ENCODE measurements at places on chromosomes 12 and 14.

DNA sequence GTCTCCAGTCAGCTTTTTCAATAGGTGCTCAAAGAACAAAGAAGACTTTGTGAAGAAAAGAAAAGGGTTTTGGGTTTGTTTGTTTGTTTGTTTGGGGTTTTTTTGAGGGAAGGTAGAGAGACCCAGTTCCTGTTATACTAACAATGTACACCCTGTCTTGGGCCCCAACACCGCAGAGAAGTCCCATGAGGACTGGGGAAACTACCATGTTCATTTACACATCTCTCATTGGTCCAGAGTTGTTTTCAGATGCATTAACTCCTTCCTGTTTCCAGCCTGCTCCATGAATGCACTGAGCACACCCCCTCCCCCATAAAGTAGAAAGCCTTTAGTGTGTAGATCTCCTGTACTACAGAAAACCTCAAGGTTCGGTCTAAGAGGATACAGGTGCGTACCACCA, 51.1 kb upstream of the SLC8A3 start:
- DNase-seq = no peak

DNA sequence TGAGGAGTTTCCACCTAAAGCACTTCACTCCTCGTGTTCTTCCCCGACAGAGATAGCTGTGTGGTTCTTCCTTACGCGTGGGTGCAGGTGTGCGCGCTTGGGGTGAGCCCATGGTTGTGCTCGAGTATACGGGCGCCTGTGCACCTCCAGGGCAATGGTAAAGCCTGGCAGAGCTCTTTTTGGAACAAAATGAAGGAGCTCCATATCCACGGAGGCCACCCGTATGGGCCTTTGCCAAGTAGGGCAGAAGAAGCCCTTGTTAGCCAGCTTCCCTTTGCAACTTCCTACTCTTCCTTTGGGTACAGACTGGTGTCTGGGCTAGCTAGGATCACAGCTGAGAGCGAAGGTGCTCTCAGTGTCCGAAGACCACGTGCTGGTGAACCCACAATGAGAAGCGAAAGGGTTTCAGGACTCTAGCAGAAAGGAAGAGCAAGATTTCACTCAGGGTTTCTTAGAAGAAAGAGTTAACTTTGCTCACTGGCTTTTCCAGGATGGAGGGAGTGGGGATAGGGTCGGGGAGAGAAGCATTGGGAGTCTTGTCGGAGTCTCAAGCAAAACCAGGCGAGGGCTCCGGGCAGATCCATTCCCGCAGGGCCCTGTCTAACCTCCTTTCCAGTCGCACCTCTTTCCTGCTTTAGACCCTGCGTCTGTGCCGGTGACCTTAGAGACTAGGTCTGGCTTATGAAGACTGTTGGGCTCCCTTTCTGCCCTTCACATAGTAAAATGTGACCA, 960 bp upstream of the LRFN5 start:
- DNase-seq = no peak

GRCh38 chr12:8032242-8033152, at the start of gene FOXJ2:
Gene FOXJ2 (plus strand): TSS chr12:8032716. CDS start chr12:8039833, 7,117 bp downstream.
- DNase-seq = peak; percentile 71

DNA sequence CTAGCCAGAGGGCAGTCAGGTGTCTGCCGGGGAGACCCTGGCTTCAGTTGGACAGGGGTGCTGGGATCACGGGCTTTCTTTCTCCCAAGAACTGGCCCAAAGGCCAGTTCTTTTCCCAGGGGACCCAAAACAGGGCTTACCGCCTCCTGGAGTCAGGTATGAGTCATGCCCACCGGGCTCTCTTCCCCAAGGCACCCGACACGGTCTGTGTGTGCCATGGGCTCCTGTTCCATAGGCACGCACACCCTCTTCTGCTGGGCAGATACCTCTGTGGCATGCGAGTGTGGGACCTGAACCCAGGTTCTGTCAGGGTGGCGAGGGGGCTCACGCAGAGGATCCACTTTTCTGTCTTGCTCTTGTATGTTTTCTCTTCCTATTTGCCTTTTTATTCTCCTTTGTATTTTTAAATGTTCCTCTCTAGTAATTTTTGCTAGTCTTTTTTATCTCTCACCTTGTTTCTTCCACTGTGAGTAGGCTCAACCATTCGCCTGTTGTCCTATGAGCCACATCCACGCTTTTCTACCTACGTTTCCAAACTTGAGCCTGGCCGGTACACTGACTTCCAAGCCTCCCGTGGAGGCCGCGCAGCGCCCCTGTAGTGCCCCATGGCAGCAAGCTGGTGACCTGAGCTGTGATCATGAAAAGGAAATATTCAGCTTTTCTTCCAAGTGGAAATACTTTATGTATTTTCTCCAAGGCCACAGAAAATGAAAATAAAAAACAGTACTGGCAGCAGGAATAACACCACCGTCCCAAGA, 362.2 kb downstream of the CACNA1C start:
- DNase-seq = no peak

- no peak for DNase-seq
These were observed 113.8 kb downstream of the RERGL start for GRCh38 chr12:17976202-17976601.

DNA sequence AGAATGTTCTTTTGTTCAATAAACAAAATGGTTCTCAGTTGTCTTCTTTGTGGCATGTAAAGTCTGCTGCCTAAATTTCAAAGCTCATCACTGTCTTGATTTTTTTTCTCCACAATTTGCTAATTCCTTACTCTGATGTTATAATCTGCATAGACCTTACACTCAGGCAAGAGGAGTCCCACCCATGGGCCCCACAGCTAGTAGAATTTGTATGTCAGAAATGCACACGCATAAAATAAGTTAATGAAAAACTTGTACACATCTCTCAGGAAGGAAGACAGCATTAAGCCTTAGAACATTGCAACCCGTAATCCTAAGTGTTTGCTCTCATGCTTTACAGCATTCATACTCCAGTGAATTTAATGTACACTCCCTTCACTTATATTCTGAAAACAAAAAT, 280.8 kb downstream of the ATXN7L3B start:
- DNase-seq = no peak

DNA sequence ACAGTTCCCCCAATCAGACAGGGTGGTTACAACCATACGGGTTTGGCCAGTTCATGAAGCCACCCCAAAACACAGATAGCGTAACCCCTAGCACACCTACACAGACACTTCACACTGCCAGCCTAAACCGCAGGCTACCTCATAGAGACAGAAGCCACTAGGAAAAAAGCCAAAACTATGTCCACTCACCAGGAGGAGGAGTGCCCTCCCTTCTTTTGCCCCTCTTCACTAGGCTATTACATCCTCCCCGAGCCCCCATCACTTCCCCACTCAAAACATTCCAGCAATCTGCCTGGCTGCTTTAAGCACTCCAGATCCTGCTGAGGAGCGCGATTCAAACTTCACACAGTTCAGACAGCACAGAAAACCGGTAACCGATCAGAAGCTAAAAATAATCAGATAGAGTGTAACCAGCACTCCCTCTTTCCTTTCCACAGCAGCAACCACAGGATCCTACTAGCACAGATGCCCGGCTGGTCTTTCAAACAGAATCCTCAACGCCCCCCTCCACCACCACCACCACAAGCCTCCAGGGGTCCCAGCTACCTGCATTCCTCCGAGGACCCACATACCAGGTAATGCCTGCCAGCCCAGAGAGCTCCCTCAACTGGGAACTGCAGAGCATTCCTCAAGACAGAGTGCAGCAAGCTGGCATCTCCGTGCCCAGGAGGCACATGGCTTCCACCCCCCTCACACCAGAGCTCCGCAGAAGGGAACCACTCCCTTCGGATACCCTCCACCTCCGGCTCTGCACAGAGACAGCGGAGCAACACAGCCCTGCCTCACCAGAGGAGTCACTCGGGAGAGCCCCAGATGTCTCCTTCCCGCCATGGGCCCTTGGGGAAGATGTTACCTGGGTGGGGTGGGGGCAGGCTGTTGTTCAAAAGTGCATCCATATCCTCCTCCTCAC, 1.5 kb downstream of the CHD4 start:
- peak; percentile 40 for DNase-seq

DNA sequence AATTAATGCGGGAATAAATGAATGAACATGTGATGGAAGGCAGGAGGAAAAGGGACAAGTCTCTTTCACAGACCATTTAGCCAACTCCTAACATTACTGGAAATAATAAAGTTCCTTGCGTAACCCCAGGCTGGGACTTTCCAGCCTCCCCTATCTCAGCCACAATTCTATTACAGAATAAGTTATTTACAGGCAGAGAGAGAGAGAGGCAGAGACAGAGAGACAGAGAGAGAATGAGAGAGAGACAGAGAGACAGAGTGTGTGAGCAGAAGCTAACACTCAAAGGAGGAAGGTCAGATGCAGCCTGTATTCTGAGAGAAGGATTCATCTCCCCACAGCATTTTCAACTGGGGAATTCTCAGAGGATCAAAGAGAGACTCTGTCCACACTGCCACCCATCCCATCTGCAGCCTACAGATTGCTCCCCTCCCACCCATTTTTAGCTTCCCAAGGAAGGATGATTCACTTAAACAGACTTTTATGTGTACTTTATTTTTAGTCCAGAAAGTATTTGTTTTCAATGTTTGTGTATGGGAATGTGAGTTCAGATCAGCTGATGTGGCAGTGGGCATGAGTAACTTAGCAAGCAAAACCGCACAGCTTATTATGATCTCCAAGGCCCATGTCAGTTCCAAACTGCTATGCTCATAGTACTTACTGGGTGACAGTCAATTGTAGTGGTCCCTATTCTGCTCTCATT, 165.7 kb downstream of the CAND1 start:
- no peak for DNase-seq

DNA sequence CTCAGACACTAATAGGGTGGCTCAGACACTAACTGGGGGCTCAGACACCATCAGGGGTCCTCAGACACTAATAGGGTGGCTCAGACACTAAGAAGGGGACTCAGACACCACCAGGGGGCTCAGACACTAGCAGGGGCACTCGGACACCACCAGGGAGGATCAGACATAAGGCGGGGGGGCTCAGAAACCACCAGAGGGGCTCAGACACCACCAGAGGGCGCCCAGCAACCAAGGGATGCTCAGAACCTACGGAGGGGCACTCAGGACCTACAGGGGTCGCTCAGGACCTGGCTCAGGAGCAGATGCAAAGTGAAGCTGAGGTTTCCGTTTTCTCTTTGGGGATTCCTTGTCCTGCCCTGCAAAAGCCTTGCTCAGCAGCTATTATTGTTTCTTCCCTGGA, 448.5 kb downstream of the TMEM121 start:
- DNase-seq = peak; percentile 55

DNA sequence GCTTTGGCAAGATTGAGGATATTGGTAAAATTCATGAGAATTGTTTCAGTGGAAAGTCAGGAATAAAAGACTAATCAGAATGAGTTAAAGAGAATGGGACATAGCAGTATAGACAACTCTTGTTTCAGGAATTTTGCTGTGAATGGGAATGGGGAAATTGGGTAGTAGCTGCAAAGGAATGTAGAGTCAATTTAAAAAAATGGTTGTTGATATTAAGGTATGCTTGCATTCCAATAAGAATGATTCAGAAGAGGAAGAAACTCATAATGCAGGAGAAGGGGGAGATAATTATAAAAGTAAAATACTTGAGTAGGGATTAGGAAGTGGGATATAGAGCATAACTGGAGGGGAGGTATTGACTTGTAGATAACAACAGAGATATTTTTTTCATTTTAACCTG, 40.7 kb downstream of the MNAT1 start:
- DNase-seq = no peak

DNA sequence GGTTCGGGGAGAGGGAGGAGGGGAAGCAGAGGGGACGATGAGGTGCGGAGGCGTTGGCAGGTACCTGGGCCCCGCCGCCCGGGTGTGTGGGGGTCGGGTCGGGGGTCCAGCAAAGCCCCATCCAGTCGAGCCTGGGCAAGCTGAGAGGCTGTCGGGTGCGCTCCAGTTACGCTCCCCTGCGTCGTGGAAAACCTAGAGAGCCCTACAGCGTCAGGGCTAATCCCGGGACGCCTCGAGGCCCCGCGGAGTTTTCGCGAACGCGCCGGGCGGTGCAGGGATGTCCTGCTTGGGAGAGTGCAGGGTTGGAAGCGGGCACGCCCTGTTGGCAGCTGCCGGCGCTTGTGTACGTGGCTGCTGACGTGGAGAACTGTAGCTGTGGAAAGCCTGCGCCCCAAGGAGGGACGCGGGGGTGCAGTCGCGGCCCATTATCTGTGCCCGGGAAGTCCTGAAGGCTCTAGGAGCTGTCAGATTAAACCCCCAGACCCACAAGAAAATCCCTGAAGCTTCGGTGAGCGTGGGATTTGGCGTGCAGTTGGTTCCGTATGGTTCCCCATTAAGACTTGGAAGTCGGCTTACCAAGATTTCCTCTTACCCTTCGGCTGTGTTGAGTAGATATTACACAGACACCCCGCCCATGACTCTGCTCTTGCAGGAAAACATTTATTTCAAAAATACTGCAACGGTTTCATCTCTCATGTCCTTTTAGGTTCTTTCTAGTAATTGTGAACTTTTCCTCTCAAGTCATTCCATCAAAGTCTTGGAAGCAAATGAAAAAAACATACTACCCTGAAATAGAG, 11.3 kb upstream of the SLC38A2 start:
- peak; percentile 75 for DNase-seq

DNA sequence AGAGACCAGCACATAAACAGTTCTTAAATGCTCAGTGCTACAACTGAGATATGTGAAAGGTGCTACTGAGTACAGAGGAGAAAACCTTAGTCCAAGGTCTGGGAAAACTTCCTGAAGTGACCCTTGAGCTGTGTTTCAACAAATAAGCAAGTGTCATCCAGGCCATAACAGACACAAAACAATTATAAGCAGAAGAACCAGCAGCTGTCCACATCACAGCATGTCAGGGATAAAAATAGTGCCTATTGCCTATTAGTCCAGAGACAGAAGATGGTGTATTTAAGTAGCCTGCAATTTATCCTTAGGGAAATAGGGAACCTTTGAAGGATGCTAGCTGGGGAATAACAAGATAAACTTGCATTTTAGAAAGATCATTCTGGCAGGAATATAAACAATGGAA, 237.8 kb downstream of the SPTSSA start:
- DNase-seq = no peak

DNA sequence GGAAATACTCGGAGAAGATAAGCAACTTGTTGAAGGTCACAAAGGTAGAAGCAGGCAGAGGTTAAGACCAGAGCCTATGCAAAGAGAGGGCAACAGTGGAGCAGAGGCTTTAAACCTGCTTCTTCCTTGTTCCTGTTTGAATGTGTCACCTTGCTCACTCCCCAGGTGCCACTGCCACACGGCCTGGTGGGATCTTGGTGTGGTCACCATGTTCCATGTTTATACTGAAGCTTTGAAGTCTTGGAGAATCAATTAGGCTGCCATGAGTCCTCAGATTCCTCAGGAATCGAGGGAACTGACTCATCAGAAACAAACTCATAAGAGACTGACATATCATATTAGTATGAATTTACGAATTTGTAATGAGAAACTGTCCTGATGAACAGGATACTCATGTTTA, 46.8 kb downstream of the IQSEC3 start:
- DNase-seq = no peak

All from T follicular helper cell (primary cell).